Mucosa of descending colon (tissue), 3 donors: ENCODE measurements at places on chromosomes 7 and 10.

DNA sequence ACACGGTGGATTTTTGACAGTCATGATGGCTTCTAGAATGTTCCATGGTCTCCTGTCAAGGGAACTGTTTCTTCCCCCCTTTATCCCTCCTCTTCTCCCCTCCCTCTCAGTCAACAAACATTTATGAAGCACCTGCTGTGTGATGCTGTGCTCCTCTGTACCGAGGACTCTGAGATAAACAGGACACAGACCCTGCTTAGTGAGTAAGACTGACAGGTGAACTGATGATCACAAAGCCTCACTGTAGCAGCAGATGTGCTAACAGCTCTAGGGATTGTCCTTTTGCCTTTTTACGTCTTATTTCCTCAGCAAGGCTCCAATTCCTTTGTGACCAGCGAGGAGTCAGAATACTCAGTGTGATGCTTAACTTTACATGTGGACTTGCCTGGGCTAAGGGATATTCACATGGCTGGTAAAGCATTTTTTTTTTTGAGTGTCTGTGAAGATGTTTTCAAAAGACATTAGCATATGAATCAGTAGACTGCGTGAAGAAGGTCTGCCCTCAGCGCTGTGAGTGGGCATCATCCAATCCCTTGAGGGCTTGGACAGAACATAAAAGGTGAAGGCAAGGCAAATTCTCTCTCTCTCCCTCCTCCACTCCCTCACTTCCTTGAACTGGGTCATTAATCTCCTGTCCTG, 170.1 kb downstream of the ADRA2A start:
- DNase-seq: no peak

- no peak for DNase-seq
Measured at GRCh38 chr7:151148319-151149259, 18.9 kb downstream of the GBX1 start.

DNA sequence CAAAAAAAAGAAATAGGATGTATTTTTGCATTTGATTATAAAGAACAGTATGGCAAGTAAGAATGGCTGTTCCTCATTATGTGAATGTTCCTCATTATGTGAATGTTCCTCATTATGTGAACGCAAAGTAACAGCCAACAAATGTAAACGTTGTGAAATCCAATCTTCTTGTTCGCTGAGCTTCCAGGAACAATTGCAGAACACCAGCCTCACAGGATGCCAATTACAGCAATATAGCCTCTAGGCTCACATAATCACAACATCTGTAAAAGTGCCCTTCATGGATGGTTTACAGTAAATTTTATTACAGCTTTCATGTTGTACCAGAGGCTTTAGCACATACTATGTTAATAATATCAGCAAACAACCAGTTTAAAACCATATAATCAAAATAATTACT, 71.6 kb downstream of the THSD7A start:
- no peak for DNase-seq

DNA sequence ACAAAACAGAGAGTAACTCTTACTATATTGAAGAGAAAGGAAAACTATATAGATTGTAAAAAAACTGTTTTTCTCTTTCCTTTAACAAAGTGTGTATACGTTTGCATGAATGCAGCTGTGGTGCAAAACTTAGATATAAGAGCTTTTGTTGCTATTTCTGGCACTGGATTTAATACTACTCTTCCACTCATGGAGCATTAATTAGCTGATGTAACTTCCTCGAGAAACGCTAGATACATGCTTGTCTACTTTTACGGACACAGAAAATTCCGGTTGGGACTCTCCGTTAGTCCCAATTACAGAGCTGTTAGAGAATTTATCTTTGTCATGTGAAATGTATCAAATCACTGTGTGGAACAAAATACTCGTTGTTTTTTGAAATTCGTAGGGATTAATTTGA, 135.5 kb downstream of the ZNF22 start:
- no peak for DNase-seq

- DNase-seq: no peak
Measured at GRCh38 chr10:30688456-30688855, 58.9 kb upstream of the LYZL2 start.

- DNase-seq: no peak
Measured at GRCh38 chr7:832167-832967, at the start of gene SUN1. SUN1 (plus strand) TSS chr7:832476; CDS start chr7:832525, 49 bp downstream.

- no peak for DNase-seq
Measured at GRCh38 chr10:18735711-18736110, 76.5 kb downstream of the ARL5B start.

GRCh38 chr10:103842605-103843004, 12.8 kb downstream of the SH3PXD2A start:
- DNase-seq: no peak

- DNase-seq: no peak
Measured at GRCh38 chr10:75073442-75073841, 38.0 kb upstream of the SAMD8 start.

GRCh38 chr10:89207181-89207800, at the start of gene CH25H:
CH25H (minus strand) TSS chr10:89207317; CDS start chr10:89207292, 25 bp downstream.
- peak; percentile 76 for DNase-seq

DNA sequence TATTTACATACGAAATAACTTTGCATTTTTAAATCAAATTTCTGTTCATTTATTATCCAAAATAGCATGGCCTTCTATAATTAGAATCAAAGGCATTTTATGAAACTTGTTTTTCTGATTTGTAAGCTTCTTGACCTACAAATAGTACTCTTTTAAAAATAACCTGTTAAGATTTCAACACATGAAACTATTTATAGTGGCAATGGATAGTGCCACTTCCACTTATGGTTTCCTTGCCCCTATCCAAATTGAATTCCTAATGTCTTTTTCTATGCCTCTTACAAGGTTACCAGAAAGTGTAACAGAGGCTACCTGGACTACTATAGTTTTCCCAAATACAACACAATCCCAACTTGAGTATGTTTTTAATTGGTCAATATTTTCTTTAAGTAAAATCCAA, 263.5 kb downstream of the SEMA3D start:
- no peak for DNase-seq

GRCh38 chr10:20502903-20503585, 394.1 kb downstream of the NEBL start:
- peak; percentile 15 for DNase-seq

GRCh38 chr10:124701881-124702656, 42.1 kb downstream of the FAM53B start:
- DNase-seq: peak; percentile 57

DNA sequence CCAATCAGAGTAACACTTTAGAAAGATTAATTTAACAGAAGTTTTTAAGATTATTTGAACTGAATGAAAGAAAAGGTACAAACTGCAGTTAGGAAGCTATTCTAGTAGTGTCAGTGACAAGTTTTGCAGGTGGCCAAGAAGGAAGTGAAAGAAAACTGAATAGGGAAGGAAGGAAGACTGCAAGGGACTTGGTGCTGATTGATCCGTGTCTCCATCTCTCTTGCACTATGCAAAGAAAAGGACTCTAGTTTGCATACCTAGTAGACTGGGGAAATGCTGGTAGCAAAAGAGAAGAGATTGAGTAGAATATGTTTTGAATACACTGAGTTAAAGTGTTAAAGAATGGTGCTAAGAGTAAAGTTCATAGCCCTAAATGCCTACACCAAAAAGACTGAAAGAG, 33.0 kb downstream of the OR6V1 start:
- DNase-seq: no peak

GRCh38 chr7:44969049-44969700, 9.6 kb downstream of the MYO1G start:
- no peak for DNase-seq

DNA sequence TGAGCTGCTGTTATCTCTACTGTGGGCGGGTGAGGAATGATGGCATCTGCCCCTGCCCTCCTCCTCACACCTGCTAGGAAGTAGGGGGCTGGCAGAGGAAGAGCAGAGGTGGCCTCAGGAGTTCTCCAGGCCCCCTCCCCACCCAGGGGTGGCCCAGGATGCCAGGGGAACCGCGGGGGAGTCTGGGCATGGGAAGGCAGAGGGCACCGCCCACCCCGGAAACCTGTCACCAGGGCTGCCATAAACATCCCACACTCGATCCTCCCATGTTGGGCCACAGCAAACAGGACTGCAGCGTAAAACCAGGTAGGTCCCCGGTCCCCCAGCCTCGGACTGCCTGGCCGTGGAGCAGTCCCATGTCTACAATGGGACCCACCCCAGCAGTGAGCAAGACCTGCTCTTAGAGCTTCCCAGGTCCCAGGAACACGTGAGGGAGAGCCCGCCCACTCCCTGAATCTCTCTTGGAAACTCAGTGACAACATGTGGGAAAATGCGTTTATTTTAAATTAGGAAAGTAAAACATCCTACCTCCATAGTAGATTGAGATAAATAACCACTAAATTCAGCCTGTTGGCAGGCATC, 23.4 kb downstream of the EBF3 start:
- DNase-seq: no peak

DNA sequence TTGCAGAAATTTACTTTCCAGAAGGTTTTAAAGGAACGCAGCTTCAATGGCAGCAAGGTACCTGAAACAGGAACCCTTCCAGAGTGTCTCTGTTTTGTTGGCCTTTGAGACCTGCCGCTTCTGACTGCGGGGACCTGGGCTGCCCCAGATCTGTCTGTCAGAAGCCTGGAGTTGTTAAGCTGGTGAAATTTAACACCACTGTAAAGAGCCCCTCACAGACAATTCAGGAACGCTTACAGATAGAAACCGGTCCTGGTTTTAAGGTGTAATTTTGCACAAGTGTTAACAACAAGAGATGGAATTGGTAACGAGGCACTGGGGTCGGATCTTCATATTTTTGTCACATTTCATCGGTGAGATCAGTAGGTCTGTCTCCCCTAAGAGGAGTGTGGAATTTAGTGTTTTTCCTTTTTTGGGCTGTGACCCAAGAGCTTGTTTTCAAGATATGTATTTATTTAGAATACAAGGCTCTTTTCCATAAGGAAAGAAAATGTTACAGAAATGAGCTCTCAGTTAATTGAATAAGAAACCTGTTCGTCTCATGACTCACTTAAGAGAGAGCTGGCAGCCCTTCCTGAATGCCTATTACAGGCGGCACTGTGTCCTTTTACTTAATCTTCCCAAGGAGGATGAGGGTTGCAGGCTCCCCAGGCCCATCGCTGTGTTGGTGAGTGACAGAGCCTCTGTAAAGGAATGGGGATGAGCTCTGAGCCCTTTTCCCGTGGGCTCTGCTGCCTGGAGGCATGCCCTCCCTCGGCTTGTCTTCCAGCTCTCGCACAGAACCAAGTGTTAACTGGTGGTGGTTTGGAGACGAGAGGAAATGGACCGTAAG, 168.7 kb downstream of the CUX1 start:
- DNase-seq: no peak

DNA sequence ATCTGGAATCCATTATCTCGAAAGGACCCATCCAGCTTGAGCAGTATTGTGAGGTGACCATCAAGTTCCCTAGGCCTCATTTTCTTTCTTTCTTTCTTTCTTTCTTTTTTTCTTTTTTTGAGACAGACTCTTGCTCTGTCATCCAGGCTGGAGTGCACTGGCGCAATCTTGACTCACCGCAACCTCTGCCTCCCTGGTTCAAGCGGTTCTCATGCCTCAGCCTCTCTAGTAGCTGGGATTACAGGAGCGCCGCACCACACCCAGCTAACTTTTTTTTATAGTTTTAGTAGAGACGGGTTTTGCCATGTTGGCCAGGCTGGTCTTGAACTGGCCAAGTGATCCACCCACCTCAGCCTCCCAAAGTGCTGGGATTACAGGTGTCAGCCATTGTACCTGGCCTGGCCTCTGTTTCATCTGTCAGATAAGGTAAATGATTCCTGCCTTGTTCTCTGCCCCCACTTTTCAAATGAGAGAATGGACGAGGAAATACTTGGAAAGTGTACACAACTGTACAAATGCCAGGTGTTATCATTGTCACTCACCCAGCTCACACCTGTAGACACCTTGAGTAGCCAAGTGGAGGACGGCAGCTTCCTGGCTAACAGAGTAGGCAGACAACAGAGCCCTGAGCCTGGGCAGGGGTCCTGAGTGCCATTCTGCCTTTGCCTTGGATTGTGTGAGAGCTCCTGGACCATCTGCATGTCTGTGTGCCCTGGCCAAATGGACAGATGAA, 54.1 kb downstream of the HK1 start:
- DNase-seq: peak; percentile 49

DNA sequence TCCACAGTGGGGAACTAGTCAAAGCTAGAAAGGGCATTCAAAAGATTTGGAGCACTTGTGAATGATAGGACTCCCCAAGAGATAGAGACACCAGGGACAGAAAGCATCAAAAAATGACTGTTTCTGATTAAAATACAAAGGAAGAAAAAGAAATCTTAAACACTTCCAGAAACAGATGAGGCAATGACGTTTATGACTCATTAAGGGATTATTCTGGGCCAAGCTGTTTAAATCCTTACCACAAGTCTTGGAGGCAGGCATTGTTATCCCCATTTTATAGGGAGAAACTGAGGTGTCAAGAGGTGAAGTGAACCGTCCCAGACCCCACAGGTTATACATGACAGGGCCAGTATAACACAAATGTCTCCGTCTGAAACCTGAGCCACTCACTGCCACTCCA, 68.3 kb upstream of the AMPH start:
- no peak for DNase-seq

- no peak for DNase-seq
Measured at GRCh38 chr7:108711611-108712010, 141.9 kb downstream of the DNAJB9 start.

- no peak for DNase-seq
Measured at GRCh38 chr7:90005836-90006235, 148.4 kb upstream of the STEAP1 start.

GRCh38 chr10:18216482-18216881, 76.3 kb downstream of the CACNB2 start:
- DNase-seq: no peak

DNA sequence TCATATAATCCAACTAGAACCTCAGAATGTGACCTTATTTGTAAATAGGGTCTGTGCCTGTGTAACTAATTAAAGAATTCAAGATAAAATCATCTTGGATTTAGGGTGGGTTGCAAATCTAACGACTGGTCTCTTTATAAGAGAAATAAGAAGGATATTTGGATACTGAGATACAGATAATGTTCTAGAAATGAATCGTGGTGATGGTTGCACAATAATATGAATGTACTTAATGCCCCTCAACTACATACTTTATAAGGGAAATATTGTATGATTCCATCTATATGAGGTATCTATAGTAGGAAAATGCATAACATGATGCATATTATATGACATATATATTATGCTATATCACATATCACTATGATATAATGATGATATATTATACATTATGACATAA, 265.7 kb downstream of the SEMA3D start:
- no peak for DNase-seq

DNA sequence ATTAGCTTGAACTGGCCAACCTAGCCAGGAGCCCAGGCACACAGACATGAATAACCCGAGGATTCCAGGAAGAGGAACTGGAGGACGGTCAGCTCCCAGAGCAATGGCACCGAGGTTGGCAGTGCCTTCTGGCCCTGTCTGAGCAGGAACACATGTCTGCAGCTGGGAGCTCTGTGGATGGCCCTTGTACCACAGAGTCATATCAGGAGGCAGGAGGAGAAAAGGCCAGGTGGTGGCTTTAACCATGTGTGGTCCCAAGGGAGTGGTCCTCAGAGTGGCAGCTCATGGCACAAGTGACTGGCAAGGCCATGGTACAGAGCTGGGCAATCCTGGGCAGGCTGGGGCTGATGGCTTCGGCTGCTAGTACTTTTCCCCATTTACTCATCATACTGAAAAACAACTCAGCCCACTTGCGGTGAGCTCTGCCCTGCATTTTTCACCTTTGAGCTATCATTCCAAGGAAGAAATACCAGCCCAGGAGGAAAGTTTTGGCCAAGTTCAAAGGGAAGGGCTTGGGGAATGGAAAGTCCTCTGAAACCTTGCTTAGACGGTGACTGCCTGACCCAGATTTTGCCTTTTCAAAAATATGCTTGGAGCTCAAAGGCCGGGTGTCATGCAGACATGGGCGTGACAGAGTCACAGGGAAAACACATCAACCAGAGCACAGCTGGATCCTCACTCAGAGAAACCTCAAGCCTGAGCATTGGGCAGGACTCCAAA, 25.7 kb upstream of the LOXL4 start:
- no peak for DNase-seq

- no peak for DNase-seq
Measured at GRCh38 chr7:11427686-11428273, 404.2 kb downstream of the THSD7A start.
